ENCODE measurements at places on chromosomes 5 and 9. TPM values are rescaled to one million over a fixed set of nuclear protein-coding genes. Genes with fewer than 3 reads are reported as not detected.

DNA sequence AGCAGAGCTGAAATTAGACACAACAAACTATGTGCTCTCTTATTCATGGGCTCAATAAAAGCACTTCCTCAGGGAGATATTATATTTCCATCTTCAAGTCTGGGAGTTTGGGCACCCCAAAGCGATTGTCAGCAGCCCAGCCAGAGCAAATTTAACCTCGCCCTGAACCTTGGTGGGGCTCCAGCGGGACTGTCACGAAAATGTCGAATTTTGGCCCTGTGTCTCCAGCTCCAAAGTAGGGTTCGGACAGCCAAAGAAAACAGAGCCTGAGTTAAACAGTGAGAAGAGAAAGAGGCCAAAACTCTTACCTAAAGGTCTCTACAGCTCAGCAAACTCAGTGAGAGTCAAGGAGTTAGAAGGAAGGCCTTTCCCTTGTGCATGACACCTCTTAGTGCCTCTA is 432.9 kb downstream of the SPATA31D1 start:
- DNase-seq, result no peak

DNA sequence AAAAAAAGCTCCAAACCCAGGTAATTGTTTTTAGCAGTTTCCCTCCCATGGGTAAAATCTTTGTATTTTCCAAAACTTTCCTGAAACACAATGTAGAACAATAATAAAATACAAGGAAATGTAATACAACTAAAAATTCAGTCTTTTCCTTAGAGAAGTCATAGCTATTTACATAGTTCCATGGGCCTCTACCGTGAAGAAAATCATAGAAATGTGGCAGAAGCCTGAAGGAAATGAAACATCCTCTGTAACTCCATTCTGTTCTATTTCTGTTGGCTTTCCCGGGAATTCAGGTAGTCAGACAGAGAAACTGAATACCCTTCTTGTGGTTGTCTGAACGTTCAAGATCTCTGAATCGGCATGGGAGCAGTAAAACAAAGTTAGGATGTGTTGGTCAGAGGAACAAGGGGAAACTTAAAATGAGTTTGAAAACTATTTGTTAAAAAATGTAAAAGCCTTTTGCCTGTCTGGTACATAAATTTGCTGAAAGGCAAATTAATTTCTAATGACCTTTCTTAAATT is 202.4 kb upstream of the ZNF608 start:
- no peak for DNase-seq

DNA sequence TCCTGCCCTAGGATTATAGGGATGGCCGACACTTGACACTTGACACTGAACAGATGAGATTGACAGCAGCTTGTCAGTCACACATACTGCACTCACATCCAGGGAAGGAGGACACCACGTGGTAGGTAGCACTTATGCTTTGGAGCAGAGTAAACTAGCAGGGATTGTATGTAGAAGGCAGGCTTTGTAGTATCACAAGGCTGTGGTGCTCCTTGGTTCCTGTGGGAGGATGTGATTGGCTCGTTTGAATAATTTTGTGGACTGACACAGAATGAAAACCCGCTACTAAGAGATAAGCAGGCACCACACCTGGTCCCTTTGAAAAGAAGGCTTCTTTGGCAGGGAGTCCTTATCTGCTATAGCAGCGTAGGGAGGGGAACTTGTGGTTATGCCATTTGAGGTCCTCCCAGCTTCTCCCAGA is 63.6 kb upstream of the IL12B start:
- DNase-seq, result no peak

DNA sequence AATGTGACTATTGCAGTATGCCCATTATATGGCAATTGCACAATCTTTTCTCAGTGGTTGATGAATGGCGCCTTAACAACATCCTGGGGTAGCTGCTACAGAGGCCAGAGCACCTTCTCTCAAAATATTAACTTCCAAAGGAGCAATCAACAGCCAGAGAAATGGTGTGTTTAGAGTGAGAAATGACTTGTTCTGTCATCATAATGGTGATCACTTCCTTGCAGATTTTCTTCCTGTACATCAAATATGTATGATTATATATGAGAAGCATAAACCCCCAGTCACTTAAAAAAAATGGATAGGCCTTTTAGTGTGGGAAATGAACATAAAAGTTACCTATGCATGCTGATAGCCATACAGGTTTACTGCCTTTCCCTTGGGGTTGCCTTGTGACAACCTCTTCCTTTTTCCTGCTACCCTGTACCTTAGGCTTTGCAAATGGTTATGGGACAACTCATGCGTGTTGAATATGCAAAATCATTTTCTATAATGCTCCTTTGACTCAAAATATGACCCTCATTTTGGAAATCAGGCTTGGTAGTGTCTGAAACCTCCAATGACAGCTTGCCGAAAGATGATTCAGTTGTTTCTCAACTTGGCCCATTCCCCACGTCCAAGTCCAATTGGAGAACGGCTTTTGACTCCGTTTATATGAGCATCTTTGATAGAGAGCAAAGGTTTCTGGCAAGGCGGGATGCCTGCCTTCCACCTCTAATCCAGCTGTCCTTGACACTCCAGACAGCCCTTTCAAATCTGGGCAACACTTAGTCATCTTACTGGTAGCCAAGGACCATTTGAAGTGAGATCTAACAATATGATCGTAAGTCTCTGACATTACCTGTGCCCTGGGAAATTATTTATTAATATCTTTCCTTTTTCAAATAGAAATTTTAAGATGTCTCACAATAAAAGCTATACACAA is 69.3 kb downstream of the SLC1A1 start:
- no peak for DNase-seq

DNA sequence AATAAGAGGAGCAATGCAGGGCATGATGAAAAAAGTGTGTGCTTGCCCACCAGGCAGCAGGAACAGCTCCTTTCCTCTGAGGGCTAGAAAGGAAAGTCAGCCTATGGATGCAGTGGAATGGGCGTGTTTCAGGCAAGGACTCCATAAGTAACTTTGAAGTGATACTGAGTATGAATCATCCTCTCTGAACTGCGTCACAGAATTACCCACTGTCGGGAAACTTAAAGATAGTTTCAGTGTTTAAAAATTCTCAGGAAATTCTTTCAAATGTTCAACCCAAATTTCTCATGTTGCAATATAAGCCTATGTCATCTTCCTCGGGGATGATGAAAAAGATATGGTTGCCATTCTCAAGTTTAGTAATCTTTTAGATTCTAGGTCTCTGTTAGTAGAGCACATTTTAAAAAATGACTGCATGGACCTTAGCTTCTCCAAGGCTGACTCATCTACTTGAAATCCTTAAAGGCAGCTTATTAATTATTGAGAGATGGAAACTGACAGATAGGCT is 27.7 kb downstream of the PTCD2 start:
- DNase-seq, result peak; percentile 89

GRCh38 chr5:169637085-169637548 is at the start of gene DOCK2:
Gene DOCK2 (plus strand): TSS chr5:169637275. CDS start chr5:169637327, 52 bp downstream.
- DNase-seq, result peak; percentile 23

SIT1 gene
- not detected for total RNA-seq

- DNase-seq, result no peak
These were observed 7.8 kb downstream of the KCNV2 start for GRCh38 chr9:2725126-2725525.

DNA sequence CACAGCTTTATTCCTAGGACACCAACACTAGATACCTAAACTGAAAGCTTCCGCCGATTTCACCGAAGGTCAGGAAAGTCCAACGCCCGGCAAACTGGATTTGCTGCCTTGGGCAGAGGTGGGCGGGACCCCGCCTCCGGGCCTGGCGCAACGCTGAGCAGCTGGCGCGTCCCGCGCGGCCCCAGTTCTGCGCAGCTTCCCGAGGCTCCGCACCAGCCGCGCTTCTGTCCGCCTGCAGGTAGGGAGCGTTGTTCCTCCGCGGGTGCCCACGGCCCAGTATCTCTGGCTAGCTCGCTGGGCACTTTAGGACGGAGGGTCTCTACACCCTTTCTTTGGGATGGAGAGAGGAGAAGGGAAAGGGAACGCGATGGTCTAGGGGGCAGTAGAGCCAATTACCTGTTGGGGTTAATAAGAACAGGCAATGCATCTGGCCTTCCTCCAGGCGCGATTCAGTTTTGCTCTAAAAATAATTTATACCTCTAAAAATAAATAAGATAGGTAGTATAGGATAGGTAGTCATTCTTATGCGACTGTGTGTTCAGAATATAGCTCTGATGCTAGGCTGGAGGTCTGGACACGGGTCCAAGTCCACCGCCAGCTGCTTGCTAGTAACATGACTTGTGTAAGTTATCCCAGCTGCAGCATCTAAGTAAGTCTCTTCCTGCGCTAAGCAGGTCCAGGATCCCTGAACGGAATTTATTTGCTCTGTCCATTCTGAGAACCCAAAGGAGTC is at the start of gene CD274:
TSS of gene CD274 (plus strand) at position 184 of the 733 bp plus-strand sequence. CDS start 5,572 bp downstream, outside the sequence.
- peak; percentile 76 for DNase-seq

LCN10 gene
- total RNA-seq, result 2.2 TPM

GRCh38 chr5:72651109-72651508 is 143.9 kb upstream of the ZNF366 start:
- no peak for DNase-seq

DNA sequence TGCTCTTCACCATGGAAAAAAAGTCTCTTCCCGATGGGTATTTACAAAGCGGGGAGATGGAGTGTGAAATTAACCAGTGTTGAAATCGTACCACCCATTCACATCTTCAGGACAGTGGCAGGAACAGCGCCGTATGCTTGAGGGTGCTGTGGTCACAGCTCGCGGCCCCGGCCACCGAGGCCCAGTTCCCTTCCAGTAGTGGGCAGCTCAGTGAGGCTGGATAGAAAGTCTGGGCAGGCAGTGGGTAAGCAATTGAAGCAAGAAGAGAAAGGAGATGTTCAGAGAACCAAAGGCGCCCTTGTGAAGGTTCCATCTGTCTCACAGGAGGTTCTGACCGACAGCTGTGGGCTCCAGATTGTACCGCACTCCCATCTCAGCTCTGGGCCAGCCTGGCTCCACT is 59.1 kb downstream of the SECISBP2 start:
- no peak for DNase-seq

GRCh38 chr5:177444106-177445051 is 2.2 kb upstream of the PRR7 start:
- peak; percentile 42 for DNase-seq

DNA sequence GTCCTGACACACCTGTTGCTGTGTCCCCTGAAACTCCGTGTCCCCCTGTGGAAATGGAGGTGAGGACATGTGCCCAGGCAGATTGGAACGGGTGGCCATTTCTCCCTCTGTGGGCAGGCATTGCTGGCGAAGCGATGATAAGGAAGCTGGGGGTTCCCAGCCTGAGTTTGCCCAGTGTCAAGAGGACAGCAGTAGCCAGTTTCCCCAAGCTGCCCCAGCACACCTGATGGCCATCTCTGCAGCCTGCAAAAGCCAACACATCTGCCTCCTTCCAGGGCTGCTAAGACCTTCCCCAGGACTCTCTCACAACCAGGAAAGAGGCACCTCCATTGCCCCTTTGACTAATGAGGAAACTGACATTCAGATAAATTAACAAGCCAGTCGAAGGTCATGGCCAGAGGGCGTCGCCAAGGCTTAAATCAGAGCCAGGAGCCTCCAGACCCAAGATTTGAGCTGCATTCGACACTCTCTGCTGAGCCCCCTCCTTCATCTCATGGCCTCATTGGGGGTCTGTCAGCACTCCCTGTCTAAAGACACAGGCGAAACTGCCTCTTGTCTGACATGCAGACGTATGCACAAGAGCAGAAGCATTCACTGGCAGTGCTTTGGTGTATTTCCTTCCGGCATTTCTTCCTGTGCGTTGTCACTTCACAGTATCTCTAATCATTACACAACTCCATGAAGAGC is 10.4 kb upstream of the WNK2 start:
- no peak for DNase-seq

PHF24 gene
- 1.9 TPM for total RNA-seq

GRCh38 chr5:140214831-140215230 is 39.8 kb downstream of the CYSTM1 start:
- no peak for DNase-seq

- no peak for DNase-seq
These were observed 65.2 kb downstream of the HMHB1 start for GRCh38 chr5:143877196-143877595.

Data from umbilical cord (tissue), 2 donors.